ENCODE measurements at places on chromosomes 4 and X.
A peak's percentile ranks its signal among the peaks of the same experiment; 100 is the strongest.

DNA sequence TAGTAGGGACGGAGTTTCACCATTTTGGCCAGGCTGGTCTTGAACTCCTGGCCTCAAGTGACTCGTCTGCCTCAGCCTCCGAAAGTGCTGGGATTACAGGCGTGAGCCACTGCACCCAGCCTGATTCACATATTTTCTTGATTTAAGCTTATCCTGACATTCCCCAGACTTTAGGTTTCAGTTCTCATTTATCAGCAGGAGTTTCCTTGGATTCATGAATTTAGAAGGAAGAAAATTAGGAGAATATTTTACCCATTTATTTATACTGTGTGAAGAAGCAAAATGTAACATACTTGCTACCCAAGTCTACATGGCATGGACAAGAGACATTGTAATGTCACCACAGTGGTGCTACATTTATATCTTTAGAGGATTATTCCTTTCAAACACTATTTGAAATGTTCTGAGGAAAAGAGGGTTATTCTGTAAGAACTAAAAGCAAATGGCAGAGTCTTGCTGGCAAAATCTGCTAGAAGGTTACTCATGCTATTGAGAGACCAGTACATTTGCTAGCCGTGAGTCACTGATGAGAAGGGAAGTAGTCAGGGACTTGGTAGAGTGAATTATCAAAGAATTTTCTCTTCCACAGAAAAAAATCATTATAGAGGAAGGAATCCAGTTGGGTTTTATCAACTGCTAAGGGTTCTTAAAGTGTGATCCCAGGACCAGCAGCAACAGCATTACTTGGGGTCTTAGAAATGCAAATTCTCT, 26.1 kb upstream of the CFAP299 start:
- no peak overlapping the region for H3K27ac ChIP-seq
- no peaks in the 10 kb centered on the region for H3K36me3 ChIP-seq
- no peaks in the 10 kb centered on the region for H3K4me1 ChIP-seq
- H3K4me3 ChIP-seq, result no peak overlapping the region

DNA sequence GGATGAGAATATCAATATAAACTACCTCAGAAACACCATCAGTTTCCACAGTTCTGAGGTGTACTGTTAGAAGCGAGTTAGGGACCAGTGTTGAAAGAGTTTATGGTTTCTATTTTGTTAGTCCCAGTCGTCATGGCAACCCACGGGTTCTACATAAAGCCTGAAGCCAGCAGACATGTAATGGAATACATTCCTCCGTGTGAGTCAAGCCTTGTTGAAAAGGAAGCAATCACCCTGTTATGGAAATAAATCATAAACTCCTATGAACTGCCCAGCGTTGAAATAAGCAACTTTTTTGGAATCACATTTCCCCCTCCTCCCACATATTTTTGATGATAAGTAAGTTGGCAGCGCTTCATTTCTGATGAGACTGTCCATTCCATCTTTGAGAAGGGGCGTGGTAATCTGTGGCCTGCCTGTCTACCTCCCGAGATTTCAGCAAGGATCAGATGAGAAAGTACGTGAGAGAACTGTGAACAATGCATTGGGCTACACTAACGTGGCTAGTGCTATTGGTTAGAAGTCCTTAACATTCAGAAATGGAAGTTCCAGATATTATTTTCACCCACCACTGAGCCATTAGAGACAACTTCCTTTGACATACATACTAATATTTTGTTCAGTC, 40.4 kb upstream of the PDHA1 start:
- H3K4me3 ChIP-seq, result no peak overlapping the region
- no peaks in the 10 kb centered on the region for H3K4me1 ChIP-seq
- no peaks in the 10 kb centered on the region for H3K36me3 ChIP-seq
- H3K27me3 ChIP-seq, result no peaks in the 10 kb centered on the region

DNA sequence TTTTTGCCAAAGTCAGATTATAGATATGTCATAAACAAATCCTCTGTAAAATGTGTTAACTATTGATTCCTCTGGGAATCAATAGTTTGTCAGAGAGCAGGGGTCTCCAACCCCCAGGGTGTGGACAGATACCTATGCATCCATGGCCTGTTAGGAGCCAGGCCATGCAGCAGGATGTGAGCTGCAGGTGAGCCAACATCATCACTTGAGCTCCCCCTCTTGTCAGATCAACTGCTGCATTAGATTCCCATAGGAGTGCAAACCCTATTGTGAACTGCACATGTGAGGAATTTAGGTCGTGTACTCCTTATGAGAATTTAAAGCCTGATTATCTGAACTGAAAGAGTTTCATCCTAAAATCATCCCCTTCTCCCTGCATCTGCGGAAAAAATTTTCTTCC, 1365.4 kb downstream of the ARAP2 start:
- no peak overlapping the region for H3K4me3 ChIP-seq
- H3K4me1 ChIP-seq, result no peaks in the 10 kb centered on the region
- H3K27ac ChIP-seq, result no peak overlapping the region
- no peaks in the 10 kb centered on the region for H3K27me3 ChIP-seq

DNA sequence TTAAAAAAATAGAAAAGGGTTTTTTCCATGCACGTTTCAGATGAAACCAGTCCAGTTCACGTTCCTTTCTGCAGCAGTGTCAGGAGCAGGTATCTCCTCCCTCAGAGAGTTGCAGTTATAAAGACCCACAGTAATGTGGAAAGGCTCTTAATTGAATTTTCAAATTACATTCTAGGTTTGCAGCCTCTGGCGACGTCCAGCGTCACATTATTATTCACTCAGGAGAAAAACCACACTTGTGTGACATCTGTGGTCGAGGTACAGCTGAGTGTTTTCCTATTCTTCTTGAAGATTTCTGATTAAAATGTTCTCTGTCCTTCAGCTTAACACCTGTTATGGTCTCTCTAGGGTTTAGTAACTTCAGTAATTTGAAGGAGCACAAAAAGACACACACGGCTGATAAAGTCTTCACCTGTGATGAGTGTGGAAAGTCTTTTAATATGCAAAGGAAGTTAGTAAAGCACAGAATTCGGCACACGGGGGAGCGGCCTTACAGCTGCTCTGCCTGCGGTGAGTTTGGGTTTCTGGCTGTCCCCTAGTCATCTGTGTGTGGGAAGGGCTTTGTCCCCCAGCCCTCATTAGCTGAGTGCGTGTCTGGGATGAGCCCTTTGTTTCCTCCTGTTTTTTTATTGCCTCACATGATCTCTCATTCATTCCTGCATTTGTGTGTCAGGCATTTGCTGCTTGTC, 25.6 kb downstream of the ZBTB49 start:
- no peak overlapping the region for H3K27ac ChIP-seq
- H3K4me1 ChIP-seq, result no peaks in the 10 kb centered on the region
- no peaks in the 10 kb centered on the region for H3K27me3 ChIP-seq
- DNase-seq, result no peak
- peaks cover 56% of the 10 kb centered on the region for H3K36me3 ChIP-seq
- H3K4me3 ChIP-seq, result no peak overlapping the region

DNA sequence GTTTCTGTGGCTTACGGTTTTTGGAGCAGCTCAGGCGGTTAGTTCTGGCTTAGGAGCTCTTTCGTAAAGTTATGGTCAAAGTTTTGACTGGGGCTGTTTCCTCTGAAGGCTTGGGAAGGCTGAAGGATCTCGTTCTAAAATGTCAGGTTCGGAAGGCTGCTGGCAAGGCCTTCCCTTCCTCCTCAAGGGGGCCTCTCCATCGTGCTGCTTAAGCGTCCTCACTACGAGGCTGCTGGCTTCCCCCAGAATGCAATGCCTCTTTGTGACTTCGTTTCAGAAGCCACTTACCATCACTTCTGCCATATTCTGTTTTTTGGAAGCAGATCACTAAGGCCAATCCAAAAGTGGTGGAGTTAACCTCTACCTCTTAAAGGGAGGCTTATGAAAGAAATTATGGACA, 1196.4 kb upstream of the TENM3 start:
- H3K27ac ChIP-seq, result no peak overlapping the region
- no peaks in the 10 kb centered on the region for H3K36me3 ChIP-seq
- H3K27me3 ChIP-seq, result no peaks in the 10 kb centered on the region
- H3K4me3 ChIP-seq, result no peak overlapping the region
- H3K4me1 ChIP-seq, result no peaks in the 10 kb centered on the region

DNA sequence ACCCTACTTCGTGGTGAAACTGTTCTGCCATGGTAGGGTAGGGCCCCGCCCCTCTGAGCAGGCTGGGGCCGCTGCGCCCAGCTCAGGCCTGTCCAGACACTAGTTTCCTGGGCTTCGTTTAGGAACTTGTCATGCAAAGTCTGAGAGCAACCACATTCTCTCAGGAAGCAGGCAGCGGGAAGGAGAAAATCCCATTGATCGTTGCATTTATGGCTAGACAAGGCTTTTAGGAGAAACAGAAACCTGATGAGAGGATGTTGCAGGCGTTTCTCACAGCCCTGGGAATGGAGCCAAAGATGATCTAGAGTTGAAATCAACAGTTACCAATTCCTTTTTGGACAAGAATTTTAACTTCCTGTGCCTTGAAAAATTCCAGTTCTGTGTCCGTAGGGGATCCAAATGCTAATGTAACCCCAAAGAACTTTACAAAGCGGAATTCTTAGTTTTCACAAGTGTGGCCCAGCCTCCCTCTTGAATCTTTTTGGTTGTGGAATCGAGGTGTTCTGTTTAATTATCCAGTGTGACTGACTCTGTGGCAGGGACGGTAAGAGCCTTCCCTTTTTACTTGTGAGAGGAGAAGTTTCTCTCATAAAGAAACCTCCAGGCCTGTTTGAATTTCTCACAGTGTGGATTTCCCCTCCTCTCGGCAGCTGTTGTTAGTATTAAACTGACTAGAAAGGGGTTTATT, 4.5 kb upstream of the CXCL9 start:
- no peaks in the 10 kb centered on the region for H3K36me3 ChIP-seq
- H3K4me1 ChIP-seq, result no peaks in the 10 kb centered on the region
- no peaks in the 10 kb centered on the region for H3K27me3 ChIP-seq

GRCh38 chr4:126583509-126583908, 1049.2 kb upstream of the INTU start:
- no peak overlapping the region for H3K4me3 ChIP-seq
- no peaks in the 10 kb centered on the region for H3K4me1 ChIP-seq
- H3K27ac ChIP-seq, result no peak overlapping the region
- no peaks in the 10 kb centered on the region for H3K27me3 ChIP-seq

GRCh38 chr4:94410678-94411206, 41.0 kb upstream of the PDLIM5 start:
- H3K4me1 ChIP-seq, result no peaks in the 10 kb centered on the region
- H3K27ac ChIP-seq, result no peak overlapping the region
- no peak for DNase-seq

DNA sequence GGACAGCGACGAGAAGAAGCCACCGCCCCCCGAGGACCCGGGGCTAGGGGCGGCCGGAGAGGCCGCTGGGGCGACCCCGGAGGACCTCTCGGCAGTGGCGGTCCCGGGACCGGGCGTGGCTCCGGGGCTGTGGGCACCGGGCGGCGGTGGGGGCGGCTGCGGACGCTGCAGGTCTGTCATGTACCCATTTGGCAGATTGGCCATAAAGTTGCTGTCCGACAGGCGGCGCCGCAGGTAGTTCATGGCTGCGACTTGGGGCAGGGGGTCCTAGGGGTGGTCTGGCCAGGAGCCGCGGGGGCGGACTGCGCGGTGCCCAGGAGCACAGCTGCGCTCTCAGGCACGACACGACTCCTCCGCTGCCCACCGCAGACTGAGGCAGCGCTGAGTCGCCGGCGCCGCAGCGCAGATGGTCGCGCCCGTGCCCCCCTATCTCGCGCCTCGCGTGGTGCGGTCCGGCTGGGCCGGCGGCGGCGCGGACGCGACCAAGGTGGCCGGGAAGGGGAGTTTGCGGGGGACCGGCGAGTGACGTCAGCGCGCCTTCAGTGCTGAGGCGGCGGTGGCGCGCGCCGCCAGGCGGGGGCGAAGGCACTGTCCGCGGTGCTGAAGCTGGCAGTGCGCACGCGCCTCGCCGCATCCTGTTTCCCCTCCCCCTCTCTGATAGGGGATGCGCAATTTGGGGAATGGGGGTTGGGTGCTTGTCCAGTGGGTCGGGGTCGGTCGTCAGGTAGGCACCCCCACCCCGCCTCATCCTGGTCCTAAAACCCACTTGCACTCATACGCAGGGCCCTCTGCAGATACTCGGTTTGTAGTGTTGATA, at the start of gene SYN1:
SYN1 (minus strand) TSS at position 372 of the 817 bp plus-strand sequence; CDS start at position 243, 129 bp downstream.
- no peaks in the 10 kb centered on the region for H3K36me3 ChIP-seq
- peak; percentile 69 for DNase-seq
- H3K27ac ChIP-seq, result no peak within 1 kb of the TSS

DNA sequence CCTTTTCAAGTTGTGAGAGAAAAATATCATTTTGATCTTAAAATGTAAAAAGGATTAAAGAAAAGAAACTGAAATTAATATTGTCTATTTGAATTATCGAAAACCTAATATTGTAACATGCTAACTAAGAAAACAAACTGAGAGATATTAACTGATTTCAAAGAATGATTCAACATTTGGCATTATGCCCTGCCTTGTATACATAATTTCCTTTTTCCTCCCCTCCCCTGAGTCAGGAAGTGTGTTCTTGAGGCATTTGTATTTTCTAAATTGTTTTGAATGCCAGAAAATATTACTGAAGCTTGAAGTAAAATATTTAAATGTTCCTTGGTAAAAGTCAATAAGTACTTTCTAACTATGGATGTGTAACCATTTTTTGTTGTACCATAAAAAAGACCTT, 49.4 kb downstream of the RPS6KA3 start:
- no peak overlapping the region for H3K27ac ChIP-seq
- DNase-seq, result no peak
- no peaks in the 10 kb centered on the region for H3K27me3 ChIP-seq
- H3K4me1 ChIP-seq, result peaks cover 3% of the 10 kb centered on the region

- peak overlapping the region; percentile 64 for H3K27ac ChIP-seq
- no peaks in the 10 kb centered on the region for H3K36me3 ChIP-seq
- H3K27me3 ChIP-seq, result no peaks in the 10 kb centered on the region
- H3K4me3 ChIP-seq, result peak overlapping the region; percentile 30
Observed at GRCh38 chr4:89287945-89288344, 19.7 kb downstream of the GPRIN3 start.

GRCh38 chrX:123962006-123962467, 531 bp downstream of the STAG2 start:
- no peaks in the 10 kb centered on the region for H3K4me1 ChIP-seq
- H3K4me3 ChIP-seq, result peak overlapping the region; percentile 92
- H3K27ac ChIP-seq, result peak overlapping the region; percentile 98
- no peaks in the 10 kb centered on the region for H3K27me3 ChIP-seq

DNA sequence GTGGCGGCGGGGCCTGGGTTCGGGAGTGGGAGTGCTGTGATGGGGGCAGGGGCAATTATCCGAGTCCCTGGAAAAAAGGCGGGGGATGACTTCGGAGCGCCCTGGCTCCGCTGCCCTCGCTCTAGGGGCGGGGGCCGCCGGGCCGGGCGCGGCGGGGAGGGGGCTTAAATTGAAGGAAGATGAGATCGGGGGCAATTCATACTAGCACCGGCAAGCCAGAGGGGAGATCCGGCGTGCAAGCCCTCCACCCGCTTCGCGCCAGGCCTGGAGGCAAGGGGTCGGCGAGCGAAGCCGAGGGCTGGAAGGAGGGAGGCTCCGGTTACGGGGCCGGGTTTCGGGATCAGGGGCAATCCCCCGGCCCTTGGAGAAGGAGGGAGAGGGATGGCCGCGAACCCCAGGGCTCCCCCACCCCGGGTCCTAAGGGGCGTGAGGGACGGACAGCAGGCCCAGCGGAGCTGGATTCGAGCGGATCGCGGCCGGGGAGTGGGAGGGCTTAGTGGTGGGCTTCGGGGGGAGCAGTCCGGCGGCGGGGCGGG, 1.2 kb downstream of the BCORL1 start:
- no peaks in the 10 kb centered on the region for H3K27me3 ChIP-seq
- H3K4me3 ChIP-seq, result no peak overlapping the region
- peaks cover 2% of the 10 kb centered on the region for H3K4me1 ChIP-seq

- no peaks in the 10 kb centered on the region for H3K27me3 ChIP-seq
- H3K27ac ChIP-seq, result no peak overlapping the region
- no peaks in the 10 kb centered on the region for H3K4me1 ChIP-seq
- H3K36me3 ChIP-seq, result peaks cover 86% of the 10 kb centered on the region
Observed at GRCh38 chr4:2697995-2698414, 58.1 kb downstream of the TNIP2 start.

GRCh38 chr4:112645541-112646329, 8.8 kb downstream of the LARP7 start:
- H3K4me1 ChIP-seq, result no peaks in the 10 kb centered on the region
- no peak overlapping the region for H3K27ac ChIP-seq
- no peaks in the 10 kb centered on the region for H3K27me3 ChIP-seq

All from effector memory CD4-positive, alpha-beta T cell (primary cell).